ENCODE measurements at places on chromosomes 4 and X. TPM values are rescaled to one million over a fixed set of nuclear protein-coding genes. Genes with fewer than 3 reads are reported as not detected.

The VCX3B gene
- total RNA-seq: not detected

- H3K27me3 ChIP-seq: no peaks in the 10 kb centered on the region
- DNase-seq: no peak
- no peak overlapping the region for H3K27ac ChIP-seq
- no peaks in the 10 kb centered on the region for H3K4me1 ChIP-seq
- no peak overlapping the region for H3K4me3 ChIP-seq
These were observed 113.9 kb downstream of the GRIA3 start for GRCh38 chrX:123298026-123298425.

- DNase-seq: no peak
- no peaks in the 10 kb centered on the region for H3K36me3 ChIP-seq
- peaks cover 11% of the 10 kb centered on the region for H3K27me3 ChIP-seq
These were observed 94.5 kb upstream of the PRKX start for GRCh38 chrX:3807906-3808305.

DNA sequence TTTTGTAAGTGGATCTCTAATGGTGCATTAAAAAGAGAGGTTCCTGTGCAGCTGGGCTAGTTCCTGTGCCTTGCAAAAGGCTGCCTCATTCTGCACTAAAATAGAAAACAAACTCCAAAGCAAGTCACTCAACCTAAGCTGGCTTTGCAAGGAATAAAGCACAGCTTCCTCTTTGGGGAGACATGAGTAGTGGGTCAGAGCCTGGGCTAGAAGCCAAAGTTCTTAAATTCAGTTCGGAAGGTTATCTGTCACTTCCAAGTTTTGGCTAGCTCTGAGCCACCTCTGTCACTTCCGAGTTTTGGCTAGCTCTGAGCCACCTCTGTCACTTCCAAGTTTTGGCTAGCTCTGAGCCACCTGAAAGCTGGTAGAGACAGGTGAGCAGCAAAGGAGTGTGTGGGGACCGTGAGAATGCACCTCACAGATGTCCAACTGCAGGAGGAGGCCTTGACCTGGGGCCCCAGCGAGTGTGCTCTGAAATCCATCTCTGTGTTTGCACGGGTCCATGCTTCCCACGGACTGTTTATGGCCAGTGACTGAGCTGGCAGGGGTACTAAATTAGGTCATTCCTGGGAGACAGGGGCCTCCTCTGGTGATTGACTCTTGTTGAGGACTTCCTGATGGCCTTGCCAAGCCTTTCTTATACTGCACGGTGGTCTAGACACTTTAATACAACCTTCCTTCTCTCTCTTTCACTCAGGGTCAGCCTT lies 36.4 kb upstream of the MAMLD1 start:
- H3K4me1 ChIP-seq: peaks cover 4% of the 10 kb centered on the region
- no peak for DNase-seq
- no peaks in the 10 kb centered on the region for H3K36me3 ChIP-seq
- no peak overlapping the region for H3K27ac ChIP-seq
- peaks cover 2% of the 10 kb centered on the region for H3K27me3 ChIP-seq

DNA sequence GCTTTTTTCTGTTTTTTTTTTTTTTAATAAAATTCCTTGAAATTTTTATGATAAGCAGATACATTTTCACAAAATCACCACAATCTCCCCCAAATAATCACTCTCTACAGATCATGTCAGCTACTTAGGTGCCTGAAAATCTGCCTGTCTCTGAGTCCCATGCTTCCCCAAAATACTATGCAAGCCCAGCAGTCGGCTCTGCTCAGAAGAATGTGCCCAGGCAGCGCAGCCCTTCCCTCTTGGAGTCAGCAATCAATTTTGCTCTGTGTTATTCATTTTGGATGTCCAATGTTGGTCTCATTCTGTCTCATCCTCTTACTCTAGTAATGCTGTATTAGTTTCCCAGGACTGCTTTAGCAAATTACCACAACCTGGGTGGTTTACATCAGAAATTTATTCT lies 24.9 kb upstream of the C1QTNF7 start:
- no peaks in the 10 kb centered on the region for H3K36me3 ChIP-seq
- peaks cover 45% of the 10 kb centered on the region for H3K4me1 ChIP-seq
- no peak for DNase-seq

The SRPX gene
- total RNA-seq: not detected

DNA sequence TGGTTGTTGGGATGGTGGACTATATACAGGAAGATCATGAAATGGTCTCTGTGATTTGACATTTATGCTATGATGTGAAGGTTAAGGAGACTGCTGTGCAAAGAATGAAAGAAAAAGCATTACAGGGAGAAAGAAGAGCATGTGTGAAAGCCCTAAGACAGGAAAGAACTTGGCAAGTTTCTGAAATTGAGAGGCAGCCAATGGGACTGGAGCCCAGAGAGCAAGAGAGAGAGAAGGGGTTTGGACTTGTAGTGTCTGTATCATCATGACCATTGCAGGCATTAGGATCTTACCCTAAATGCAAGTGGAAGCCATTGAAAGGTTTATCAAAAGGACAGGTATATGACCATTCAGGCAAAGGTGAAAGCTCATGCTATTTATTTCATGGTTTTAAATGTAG lies 147.1 kb downstream of the NAA11 start:
- no peaks in the 10 kb centered on the region for H3K27me3 ChIP-seq
- H3K27ac ChIP-seq: no peak overlapping the region
- no peak overlapping the region for H3K4me3 ChIP-seq
- no peak for DNase-seq
